ENCODE measurements at places on chromosomes 11 and 22. TPM values are rescaled to one million over a fixed set of nuclear protein-coding genes. Genes with fewer than 3 reads are reported as not detected.

Gene NFAM1
- 0.17 TPM for total RNA-seq

Gene LRRN4CL
- total RNA-seq: 0.98 TPM

Gene STK33
- 8.2 TPM for total RNA-seq

Gene MN1
- 13.2 TPM for total RNA-seq

Gene TCN1
- total RNA-seq: not detected

Gene PRODH
- total RNA-seq: 0.11 TPM

Gene CECR2
- 2.3 TPM for total RNA-seq

Gene ZNF280A
- not detected for total RNA-seq

Gene UBQLN3
- total RNA-seq: not detected

Gene SCGB1A1
- total RNA-seq: not detected
